NCI-H1436 (cell line): ENCODE measurements at places on chromosomes 1 and 21.

DNA sequence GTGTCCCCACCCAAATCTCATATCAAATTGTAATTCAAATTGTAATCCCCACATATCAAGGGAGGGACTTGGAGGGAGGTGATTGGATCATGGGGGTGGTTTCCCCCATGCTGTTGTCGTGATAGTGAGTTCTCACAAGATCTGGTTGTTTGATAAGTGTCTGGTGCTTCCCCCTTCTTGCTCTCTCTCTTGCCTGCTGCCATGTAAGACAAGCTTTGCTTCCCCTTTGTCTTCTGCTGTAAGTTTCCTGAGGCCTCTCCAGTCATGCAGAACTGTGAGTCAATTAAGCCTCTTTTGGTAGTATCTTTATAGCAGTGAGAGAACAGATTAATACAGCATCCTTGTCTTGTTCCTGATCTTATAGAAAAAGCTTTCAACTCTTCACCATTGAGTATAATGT, 6.5 kb upstream of the LRRC39 start:
- no peak for DNase-seq

- DNase-seq = no peak
Measured at GRCh38 chr1:1857096-1857703, 33.7 kb downstream of the GNB1 start.

DNA sequence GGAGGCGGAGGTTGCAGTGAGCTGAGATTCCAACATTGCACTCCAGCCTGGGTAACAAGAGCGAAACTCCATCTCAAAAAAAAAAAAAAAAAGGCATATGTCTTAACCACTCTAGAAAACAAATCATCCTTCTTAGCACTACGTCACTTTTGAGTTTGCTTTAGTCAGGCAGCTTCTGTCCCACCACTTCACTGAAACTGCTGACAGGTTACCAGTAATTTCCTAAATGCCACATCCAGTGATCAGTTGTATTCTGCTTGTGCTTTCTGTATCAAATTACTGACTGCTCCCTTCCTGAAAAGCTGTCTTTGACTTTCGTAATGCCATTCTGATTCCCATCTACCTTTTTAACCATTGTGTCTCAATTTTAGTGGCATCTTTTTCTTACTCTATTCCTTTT, 21.7 kb downstream of the RCOR3 start:
- DNase-seq = no peak

DNA sequence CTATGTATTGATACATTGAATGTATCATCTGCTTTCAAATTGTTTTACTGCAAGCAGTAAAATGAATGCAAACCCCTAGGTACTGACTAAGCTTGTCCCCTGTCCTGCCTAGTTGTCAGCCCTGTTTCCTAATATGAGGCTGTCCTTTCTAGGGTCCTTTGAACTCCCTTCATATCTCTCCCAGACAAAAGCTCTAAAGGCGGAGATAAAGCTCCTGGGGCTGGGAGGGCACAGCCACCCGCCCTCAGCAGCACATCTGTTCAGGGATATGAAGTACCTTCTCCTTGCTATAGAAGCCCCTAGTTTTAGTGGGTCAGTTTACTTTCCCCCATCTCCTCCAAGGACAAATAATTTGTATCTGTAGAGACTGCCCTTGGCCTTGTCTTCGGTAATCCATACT, 93.1 kb upstream of the ETS2 start:
- no peak for DNase-seq

DNA sequence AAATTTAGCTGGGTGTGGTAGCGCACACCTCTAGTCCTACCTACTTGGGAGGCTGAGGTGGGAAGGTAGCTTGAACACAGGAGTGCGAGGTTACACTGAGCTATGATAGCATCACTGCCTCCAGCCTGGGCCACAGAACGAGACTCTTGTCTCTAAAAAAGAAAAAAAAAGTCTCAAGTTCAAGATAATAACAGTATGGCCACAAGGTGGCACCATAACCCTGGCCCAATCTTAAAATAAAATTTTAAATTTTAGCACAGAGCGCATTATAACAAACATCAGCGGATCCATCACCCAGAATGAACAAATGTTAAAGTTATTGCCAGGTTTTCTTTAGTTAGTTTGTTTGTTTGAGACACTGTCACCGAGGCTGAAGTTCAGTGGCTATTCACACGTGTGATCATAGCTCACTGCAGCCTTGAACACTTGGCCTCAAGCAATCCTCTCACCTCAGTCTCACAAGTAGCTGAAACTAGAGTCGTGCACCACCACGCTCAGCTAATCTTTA, 2.9 kb upstream of the HTR6 start:
- peak; percentile 19 for DNase-seq

GRCh38 chr1:41455479-41456332, 28.8 kb downstream of the EDN2 start:
- no peak for DNase-seq

DNA sequence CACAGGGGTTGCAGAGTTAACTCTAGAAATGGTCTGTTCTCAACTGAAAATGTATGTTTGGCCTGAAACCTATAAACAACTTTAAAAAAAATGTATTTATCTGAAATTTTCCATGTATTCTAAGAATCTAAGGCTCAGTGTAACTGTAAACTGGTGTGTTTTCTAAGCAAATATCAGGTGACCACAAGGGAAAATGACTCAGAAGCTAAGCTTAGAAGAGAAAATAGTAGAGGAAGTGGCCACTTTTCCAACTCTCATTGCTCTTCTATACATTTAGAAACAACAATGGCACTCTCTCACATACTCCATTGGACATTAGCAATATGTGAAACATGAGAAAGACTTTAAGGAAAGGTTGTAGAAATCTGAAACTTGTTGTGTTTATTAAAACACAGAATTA, 7.5 kb downstream of the TNFSF18 start:
- no peak for DNase-seq

GRCh38 chr1:44829506-44830384, 13.3 kb downstream of the PTCH2 start:
- no peak for DNase-seq

DNA sequence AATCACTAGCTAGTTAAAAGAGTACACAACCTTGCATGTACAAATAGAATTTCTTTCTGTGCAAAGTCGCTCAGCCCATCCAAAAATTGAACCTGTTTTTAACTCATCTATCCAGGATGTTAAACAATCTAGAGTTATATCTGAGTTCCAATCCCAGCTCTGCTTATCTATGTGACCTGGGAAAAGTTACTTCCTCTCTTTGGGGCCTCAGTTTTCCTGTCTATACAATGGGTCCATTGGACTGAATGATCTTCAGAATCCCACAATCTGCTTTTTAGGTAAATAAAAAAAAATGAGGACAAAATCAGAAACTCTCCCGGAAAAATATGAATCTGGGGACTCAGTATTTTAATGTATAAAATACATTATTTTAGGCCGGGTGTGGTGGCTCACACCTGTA, 389.5 kb upstream of the PROX1 start:
- no peak for DNase-seq
